Smooth muscle cell of the coronary artery (primary cell): ENCODE measurements at places on chromosomes 1 and 21. TPM values are rescaled to one million over a fixed set of nuclear protein-coding genes. Genes with fewer than 3 reads are reported as not detected.

NAV1 gene
- total RNA-seq = 6.9 and 26.6 TPM in 2 replicates

CD1E gene
- not detected in 2 replicates for total RNA-seq

C1orf185 gene
- total RNA-seq = not detected in 2 replicates

FCMR gene
- not detected in 2 replicates for total RNA-seq

KPRP gene
- total RNA-seq = not detected in 2 replicates

S100A7 gene
- total RNA-seq = not detected in 2 replicates

MPL gene
- total RNA-seq = not detected in 2 replicates

FHAD1 gene
- total RNA-seq = 0.35 TPM in 1 of 2 replicates, not detected in the other

DCST1 gene
- not detected in 2 replicates for total RNA-seq

SLC9C2 gene
- under 0.01 TPM in 1 of 2 replicates, not detected in the other for total RNA-seq

MNDA gene
- total RNA-seq = not detected in 2 replicates

RGSL1 gene
- not detected in 2 replicates for total RNA-seq

ERRFI1 gene
- 14.9 and 17.5 TPM in 2 replicates for total RNA-seq

DYNLT5 gene
- total RNA-seq = 0.15 and 0.23 TPM in 2 replicates

KCNJ6 gene
- under 0.01 and 0.23 TPM in 2 replicates for total RNA-seq

ELAVL4 gene
- not detected in 2 replicates for total RNA-seq

PRR9 gene
- not detected in 2 replicates for total RNA-seq

OR2C3 gene
- total RNA-seq = not detected in 2 replicates

S100A7A gene
- not detected in 2 replicates for total RNA-seq

KRTAP22-1 gene
- total RNA-seq = not detected in 2 replicates

SHISAL2A gene
- not detected in 2 replicates for total RNA-seq

TMEM125 gene
- total RNA-seq = 0.15 TPM in 1 of 2 replicates, not detected in the other

NTMT2 gene
- not detected in 2 replicates for total RNA-seq

FAM167B gene
- 1.6 and 2.7 TPM in 2 replicates for total RNA-seq

ADAMTS1 gene
- total RNA-seq = 82.2 and 200 TPM in 2 replicates

C1QB gene
- total RNA-seq = not detected in 2 replicates

KRTAP21-2 gene
- total RNA-seq = not detected in 2 replicates

HCN3 gene
- 0.53 and 1.5 TPM in 2 replicates for total RNA-seq

APP gene
- 539 and 1,335 TPM in 2 replicates for total RNA-seq

CTTNBP2NL gene
- total RNA-seq = 4.0 and 12.9 TPM in 2 replicates

KIAA1614 gene
- 4.7 and 6.6 TPM in 2 replicates for total RNA-seq

CD1B gene
- total RNA-seq = not detected in 2 replicates

LRRC71 gene
- total RNA-seq = 0.08 TPM in 1 of 2 replicates, not detected in the other

CR1L gene
- not detected in 2 replicates for total RNA-seq

GIPC2 gene
- total RNA-seq = 0.15 and 0.59 TPM in 2 replicates

KRTAP7-1 gene
- not detected in 2 replicates for total RNA-seq

DDX20 gene
- total RNA-seq = 10.9 and 15.1 TPM in 2 replicates

FNDC7 gene
- 0.23 and 0.70 TPM in 2 replicates for total RNA-seq

IFI6 gene
- total RNA-seq = 70.3 and 90.0 TPM in 2 replicates

NUDT4B gene
- 8.4 and 17.3 TPM in 2 replicates for total RNA-seq

EVI5 gene
- 43.4 and 132 TPM in 2 replicates for total RNA-seq

COL11A1 gene
- 0.45 and 6.7 TPM in 2 replicates for total RNA-seq

C1QA gene
- not detected in 2 replicates for total RNA-seq

THEMIS2 gene
- total RNA-seq = 1.2 and 2.0 TPM in 2 replicates

ANGPTL3 gene
- not detected in 2 replicates for total RNA-seq

LCE3E gene
- total RNA-seq = not detected in 2 replicates

C8B gene
- not detected in 2 replicates for total RNA-seq

KRTAP19-8 gene
- not detected in 2 replicates for total RNA-seq

NHLH1 gene
- total RNA-seq = not detected in 2 replicates

DISP3 gene
- under 0.01 TPM in 1 of 2 replicates, not detected in the other for total RNA-seq

NAXE gene
- total RNA-seq = 56.3 and 65.3 TPM in 2 replicates
